ENCODE measurements at places on chromosomes 4 and X. TPM values are rescaled to one million over a fixed set of nuclear protein-coding genes. Genes with fewer than 3 reads are reported as not detected.

Gene PDGFC
- 147 TPM for total RNA-seq

Gene AKAP4
- not detected for total RNA-seq

Gene TRMT10A
- 14.5 TPM for total RNA-seq

Gene THAP9
- 3.3 TPM for total RNA-seq

Gene PAGE4
- not detected for total RNA-seq

Gene NAP1L2
- total RNA-seq = not detected

Gene HSFX4
- total RNA-seq = not detected

Gene PARM1
- total RNA-seq = under 0.01 TPM

Gene N4BP2
- 19.2 TPM for total RNA-seq

Gene SSX3
- total RNA-seq = not detected

Gene RIBC1
- total RNA-seq = 0.29 TPM

Gene SPP1
- total RNA-seq = 16.2 TPM

Gene BEX1
- total RNA-seq = 4.4 TPM

Gene PDCL2
- not detected for total RNA-seq

Gene GABRG1
- total RNA-seq = not detected

Gene SMIM31
- total RNA-seq = not detected

Gene RELL1
- total RNA-seq = 64.5 TPM

Gene PABPC1L2A
- total RNA-seq = not detected

Gene PAGE2
- total RNA-seq = not detected

Gene SCML2
- total RNA-seq = 0.88 TPM

Gene RAI2
- total RNA-seq = under 0.01 TPM

Gene NDST3
- not detected for total RNA-seq

Gene TRMT2B
- 15.9 TPM for total RNA-seq

Gene ARFIP1
- total RNA-seq = 42.4 TPM

Gene TMPRSS11D
- not detected for total RNA-seq

Gene SMPX
- total RNA-seq = not detected

Data from osteoblast (primary cell).